ENCODE measurements at places on chromosomes 4 and X. TPM values are rescaled to one million over a fixed set of nuclear protein-coding genes. Genes with fewer than 3 reads are reported as not detected.

GRCh38 chrX:20233336-20233735 is 33.4 kb downstream of the RPS6KA3 start:
- no peak for DNase-seq

DNA sequence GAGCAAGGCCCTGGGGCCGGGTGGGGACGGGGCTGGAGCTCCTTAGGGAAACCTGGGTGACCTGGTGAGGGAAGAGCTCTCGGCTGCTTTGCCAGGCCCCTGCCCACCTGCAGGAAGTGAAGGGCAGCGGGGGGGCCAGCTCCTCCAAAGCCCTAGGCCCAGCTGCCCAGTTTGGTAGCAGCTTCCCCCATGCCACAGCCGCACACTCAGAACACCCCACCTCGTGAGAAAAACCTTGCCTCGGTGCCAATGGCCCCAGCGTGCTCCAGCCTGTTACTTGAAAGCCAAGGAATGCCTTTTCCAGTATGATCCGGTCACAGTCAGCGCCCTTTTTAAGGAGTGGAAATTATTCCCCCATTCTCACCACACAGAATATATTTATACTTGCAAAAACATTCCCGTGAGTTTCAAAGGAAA is 38.3 kb downstream of the ACOX3 start:
- DNase-seq, result no peak

DNA sequence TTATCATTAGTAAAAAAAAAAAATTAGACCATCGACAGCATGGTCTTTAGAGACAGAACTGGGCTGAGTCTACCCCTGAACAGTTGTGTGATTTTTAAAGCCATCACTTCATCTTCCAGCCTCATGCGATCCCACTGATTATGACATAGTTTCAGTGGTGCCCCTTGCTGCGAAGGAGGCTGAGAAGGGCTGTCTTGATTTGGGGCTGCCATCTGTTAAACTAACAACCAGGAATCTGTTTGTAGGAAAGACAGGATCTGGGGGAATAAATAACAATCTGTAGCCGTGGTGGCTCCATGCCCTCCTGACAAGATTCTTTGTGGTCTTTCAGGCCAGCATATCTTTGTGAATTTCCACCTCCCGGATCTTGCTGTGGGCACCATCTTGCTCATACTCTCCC is 17.1 kb downstream of the SLC34A2 start:
- no peak for DNase-seq

DNA sequence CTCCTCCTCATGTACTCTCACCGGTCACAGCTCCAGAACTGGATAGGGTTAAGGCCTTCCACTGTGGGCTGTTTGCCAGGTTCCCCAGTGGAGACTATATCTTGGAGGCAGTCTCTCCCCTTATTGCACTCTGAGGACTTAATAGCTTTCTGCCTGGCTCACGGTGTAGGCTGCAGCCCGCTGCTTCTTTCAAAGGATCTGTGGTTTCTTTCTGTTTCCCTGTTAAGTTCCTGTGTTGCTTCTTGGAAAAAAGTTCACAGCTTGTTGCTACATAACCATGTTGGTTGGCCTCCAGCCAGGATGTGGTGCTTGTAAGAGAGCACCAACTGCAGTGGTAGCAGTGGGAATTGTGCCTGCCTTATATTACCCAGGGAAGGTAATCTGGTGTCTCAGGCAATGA is 24.9 kb upstream of the ZDHHC15 start:
- DNase-seq, result no peak

DNA sequence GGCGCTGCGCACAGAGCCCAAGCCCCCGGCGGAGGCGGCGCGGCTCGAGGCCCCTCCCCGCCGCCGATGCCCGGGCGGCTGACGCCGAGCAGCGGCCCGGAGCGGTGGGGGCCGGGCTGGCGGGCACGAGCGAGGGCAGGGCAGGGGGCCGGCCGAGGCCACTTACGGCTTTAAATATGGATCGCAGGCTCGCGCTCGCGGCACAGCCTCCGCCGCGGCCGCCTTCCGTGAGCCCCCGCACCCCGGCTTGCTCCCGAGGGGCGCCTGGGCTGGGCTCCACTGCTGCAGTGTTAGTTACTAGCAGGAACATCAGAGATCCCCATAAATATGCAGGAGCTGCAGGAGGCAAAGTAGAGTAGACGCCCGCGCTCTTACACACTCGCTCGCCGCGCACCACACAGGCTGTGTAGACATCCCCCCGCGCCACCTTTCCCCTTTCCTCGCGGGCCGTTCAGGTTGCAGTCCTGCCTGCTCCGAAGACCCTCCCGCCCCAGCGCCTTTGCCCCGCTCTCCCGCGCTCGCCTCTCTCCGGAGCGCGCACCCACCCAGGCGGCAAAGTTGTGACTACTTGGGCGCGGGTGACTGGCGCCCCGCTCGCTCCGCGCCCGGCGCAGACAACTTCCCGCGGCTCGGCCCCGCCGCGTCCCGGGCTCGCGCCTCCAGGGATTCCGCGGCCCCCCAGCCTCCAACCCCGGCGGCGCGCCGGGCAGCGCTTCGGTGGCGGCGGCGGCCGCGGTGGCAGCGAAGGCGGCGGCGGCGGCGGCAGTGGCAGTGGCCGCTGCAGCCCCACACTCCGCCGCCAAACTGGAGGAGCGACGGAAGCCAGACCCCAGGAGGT is 152.0 kb upstream of the SLC4A4 start:
- DNase-seq, result peak; percentile 20

GRCh38 chr4:128107766-128108165 is 46.7 kb downstream of the LARP1B start:
- no peak for DNase-seq

Gene ARSJ
- polyA plus RNA-seq, result 11.3 TPM

Gene SSX4
- polyA plus RNA-seq, result not detected

DNA sequence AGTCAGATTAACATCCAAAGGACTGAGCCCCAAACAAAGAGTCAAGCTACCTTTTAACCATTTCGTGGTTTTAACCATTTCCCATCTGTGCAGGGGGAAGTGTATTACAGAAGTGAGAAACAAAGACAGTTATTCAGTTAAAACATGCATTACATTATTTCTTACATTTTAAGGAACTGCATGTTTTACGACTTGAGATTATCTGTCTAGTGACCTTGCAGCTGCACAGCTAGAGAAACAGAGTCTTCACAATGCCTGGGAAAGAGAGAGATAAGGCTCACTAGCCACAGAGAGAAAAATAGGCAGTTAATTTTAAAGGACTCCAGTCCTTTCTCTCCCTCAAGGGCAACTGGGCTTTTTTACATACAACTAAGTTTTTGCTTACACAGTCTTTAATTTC is 48.7 kb upstream of the KLHL4 start:
- DNase-seq, result no peak
